ENCODE measurements at places on chromosomes 2 and 18.

DNA sequence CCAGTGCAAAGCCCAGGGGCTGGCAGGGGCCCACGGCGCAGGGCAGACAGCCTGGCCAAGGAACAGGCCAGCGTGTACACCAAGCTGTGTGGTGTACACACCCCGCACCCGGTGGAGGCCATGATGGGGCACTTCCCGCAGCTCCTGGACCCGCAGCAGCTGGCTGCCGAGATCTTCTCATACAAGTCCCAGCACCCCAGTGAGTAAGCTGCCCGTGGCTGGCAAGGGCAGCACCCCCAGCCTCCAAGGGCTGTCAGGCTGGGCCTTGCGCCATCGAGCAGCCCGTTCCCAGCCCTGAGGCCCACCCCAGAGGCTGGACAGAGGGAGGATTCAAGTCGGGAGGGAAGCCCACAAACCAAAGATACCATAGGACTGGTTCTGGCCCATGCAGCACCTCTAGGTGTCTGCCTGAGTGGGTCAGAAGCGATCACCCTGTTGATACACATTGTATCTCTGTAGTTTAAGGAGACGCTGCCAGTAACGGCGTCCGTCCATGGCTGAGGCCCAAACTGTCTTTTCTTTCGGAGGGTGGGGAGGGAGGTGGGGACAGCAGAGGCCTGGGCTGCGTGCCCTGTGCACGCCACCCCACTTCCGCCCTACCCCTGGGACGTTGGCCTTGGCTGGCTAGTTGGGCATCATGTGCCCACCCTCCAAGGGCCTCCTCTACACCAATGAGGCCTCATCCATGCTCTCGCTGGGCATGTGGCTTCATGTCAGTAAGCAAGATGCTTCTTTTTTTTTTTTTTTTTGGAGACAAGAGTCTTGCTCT lies 16.8 kb upstream of the MTERF4 start:
- DNase-seq, result no peak

- no peak for DNase-seq
These were observed 147.6 kb downstream of the CCBE1 start for GRCh38 chr18:59549503-59550173.

- no peak for DNase-seq
These were observed 26.1 kb upstream of the IMP4 start for GRCh38 chr2:130316596-130316995.

- no peak for DNase-seq
These were observed 91.3 kb downstream of the NBEAL1 start for GRCh38 chr2:203105996-203106395.

DNA sequence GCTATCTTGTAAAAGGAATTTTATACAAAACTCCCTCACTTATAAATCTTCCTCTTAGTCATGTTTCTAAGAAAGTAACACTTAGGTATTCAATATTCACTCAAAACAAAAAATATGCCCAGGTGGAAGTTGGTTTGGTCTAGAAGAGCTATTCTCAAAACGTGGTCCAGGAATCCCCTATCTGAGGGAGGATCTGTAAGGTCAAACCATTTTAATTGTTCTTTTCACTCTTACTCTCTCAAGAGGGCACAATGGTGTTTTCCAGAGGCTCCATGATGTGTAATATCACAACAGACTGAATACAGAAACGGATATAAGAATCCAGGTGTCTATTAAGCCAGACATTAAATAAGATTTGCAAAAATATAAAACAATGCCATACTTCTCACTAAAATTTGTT lies 9.9 kb downstream of the MOB1A start:
- DNase-seq, result no peak

DNA sequence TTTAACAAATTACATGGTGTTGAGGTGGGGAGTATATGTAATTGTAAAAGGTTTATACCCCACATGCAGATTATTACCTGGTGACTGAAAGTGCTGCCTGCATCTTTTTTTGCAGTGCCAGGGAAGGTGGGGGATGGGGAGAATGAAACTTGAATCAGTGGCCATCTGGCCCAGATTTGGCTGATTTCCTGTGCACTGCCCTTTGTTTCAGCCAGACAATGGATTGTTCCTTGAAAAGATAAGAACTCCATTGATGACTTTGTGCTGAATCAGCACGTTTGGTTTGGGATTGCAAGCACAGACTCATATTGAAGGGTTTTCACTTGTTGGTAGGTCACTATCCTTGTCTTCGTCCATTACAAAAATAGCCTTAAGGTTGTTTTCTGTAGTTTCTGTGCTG lies 20.9 kb downstream of the GREB1L start:
- DNase-seq, result no peak

GRCh38 chr2:44686561-44686960 lies 254.9 kb upstream of the SIX3 start:
- peak; percentile 47 for DNase-seq

DNA sequence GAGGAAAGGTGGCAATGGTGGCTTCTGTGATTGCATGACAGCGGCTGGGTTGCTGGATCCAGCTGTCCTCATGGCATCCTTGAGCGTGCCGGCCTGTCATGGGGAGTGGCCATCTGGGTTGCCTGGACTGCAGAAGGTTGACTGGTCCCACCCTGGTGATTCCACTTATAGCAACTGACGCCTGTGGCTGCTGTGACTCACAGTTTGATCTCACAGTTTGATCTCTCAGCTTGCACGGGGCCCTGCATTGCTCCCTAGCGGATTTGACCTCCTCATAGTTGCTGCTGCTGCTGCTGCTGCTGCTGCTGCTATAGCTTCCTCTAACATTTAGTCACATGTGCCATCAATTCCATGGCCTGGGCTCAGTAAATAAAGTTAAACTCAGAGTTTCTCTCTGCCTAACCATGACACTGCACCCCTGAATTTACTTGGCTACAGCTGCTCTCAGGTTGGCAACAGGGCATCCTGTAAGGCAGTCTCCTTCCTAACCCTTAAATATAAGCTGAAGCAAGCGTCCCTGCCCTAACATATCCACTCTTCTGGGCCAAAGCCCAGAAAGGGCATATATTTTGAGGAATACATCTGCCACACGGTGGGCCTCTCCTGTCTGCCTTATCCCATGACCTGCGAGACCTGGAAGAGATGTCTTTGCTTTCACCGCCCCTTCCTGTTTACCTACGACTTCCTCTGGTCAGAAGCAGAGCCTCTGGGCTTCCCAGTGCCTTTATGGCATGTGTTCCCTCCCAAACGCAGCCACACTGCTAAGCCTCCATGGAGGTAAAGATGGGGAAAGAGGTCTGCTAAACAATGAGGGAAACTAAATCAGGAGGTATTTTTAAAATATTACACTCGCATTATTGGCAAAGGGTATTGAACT lies 37.8 kb upstream of the CCDC150 start:
- DNase-seq, result peak; percentile 83

DNA sequence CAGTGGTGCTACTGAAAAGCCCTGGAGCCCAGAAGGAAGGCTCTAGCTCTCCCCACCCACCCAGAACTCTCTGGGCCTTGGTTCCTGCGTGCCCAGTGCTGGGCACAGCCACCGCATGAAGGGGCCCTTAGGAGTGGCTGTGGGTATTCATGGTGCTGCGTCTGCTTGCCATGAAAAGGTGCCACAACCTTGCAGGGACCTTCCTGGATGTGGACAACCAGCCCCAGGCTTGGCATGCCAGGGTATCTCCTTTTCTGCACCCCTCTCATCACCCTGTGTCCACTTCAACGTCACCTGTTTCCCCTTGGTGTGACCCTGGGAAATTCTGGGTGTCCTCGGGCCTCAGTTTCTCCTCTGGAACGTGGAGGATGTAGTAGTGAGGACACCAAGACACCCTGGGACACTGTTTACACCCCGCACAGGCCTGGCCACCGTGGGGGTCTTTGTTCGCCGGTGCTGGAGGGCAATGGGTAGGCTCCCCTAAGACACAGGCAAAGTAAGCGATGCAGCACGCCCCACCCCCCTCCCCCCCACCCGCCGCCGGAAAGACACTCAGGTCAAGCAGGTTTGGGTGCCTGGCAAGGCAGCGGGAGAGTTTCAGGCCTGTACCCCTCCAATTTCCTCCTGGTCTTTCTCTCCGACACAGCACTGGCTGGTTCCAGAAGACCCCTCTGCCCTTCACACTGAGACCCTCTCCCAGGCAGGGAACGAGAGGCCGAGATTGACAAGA lies 34.8 kb upstream of the TAF1B start:
- no peak for DNase-seq

- no peak for DNase-seq
These were observed 66.1 kb downstream of the EXOC6B start for GRCh38 chr2:72759755-72760154.

DNA sequence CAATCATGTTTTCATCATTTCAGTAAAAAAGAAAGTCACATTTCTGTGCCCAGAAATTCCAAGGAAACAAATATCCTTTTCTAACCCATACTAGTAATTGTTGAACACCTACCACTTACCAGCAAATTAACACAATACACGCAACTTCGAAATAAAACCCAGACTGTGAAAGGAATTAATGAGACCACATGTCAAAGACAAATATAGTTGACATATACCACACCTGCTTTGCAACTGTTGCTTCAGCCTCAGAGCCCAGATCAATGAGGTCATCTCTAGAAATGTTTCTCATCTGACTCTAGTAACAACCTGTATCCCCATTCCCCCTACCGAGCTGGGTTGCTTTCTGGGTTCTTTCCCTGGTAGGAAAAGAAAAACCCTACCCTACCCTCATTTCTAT lies 52.6 kb downstream of the TRIP12 start:
- no peak for DNase-seq

GRCh38 chr2:222862909-222863544 lies 2.2 kb downstream of the ACSL3 start:
- DNase-seq, result no peak

- no peak for DNase-seq
These were observed 16.7 kb downstream of the PSMD14 start for GRCh38 chr2:161324876-161325275.

DNA sequence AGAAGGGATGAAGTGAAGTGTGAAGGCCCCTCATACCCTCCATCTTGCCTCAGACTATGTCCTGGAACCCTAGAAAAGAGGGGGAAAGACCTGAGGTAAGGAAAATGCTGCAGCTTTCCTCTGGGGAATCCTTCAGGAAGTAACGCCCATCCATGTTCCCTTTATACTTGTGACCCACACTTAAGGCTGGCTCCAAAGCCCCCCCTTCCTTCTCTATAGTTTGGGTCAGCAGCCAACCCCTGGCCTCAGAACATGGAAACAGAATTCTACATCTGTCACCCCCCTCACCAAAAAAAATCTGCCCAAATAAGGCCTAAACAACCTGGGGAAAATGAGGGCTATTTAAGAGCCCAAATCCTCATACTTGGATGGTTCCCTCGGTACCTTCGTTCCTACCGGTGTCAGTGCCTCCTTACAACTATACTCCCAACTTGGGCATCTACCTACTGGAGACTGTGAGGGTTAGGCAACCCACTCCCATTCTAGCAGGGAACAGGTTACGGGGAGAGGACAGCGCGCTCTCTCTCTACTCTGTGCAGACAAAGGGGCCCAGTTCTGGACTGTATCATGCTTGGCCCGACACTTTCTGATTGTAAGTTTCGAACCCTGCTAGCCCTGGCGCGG lies 689 bp downstream of the OST4 start:
- no peak for DNase-seq

- peak; percentile 73 for DNase-seq
These were observed 112.1 kb downstream of the FTCDNL1 start for GRCh38 chr2:199738727-199739412.

DNA sequence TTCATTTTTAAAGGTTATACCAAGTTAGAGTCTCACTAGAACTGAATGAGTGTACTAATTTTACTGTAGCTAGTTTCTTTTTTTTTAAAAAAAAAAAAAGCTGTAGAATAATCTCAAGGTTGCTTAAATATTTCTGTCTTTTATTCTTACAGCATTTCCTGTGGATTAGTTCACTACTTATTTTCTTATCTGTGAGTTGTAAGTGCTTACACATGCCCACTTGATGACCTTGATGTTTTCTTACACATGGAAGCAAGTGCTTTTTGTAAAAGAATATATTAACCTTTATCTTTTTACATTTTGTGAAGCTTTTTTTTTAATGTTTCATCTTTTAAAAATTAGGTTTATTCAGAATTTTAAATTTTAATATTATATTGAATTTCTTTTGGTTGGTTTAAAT lies 57.8 kb downstream of the MSH2 start:
- no peak for DNase-seq

DNA sequence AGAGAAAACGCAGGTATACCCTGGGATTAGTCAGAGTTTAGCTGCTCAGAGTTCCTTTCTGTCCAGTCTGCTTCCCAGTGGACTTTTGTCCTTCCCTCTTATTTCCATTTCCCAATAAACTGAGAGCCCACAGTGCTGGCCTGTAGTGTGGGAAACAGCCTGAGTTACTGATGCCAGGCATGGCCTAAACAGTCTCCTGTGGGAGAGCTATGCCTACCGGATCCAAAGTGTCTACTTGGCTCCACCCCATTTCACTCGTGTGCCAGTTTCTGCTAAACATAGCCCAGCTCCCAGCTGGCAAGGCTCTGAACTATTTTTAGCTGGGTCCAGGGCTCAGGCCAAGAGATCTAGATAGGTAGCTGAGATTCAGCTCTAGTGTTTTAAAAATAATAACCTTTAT lies 15.6 kb upstream of the PPP1CB start:
- no peak for DNase-seq

DNA sequence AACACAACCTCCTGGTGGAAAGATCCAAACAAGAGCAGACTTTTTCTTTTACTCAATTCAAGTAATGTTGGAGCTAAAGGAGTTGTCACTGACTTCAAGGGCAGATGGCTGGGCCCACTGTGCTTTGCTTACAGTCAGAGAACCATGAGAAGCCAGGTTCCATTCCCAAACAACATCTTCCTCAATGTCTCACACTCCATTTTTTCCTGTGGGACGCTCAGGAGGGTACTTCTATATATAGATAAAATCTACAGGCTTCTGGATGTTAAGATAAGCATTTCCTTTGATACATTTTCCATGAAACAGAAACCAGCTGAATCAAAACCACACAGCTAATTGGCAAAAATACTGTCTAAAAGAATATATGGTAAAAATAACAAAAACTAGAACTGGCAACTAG lies 14.4 kb downstream of the IWS1 start:
- no peak for DNase-seq

DNA sequence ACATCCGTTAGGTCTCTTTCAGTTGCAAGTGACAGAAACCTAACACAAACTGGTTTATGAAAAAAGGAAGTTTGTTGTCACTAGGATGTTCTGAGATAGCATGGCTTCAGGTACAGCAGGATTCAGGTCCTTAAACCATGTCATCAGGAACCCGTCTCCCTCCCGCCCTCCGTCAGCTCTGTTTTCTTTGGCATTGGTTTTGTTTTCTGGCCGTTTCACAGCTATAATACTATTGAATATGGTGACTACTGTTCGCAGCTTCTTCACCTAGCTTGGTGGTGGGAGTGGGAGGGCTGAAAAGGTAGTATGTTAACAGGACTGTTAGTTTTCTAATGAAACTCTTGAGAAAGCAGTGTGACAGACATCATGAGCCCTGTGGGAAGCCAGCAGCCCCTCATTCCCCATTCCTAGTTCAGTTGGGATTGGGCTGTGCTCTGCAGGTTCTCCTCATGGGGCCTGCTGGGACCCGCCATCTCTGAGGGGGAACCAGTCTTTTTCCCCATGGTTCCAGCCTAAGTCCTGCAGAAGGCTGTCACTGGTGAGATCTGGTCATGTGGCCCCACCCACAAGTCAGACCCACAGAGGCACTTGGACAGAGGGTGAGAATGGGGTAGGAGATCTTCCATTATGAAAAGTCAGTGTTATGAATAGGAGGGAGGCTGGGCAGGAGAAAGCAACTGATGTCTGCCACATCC lies 12.1 kb downstream of the PTMA start:
- no peak for DNase-seq

- DNase-seq, result no peak
These were observed 16.6 kb upstream of the SPOPL start for GRCh38 chr2:138485019-138485418.
